ENCODE measurements at places on chromosomes 4 and X.

- no peak for DNase-seq
Measured at GRCh38 chrX:3428792-3429191, 82.3 kb upstream of the MXRA5 start.

GRCh38 chr4:48027653-48028052 is 11.1 kb downstream of the NIPAL1 start:
- no peak for DNase-seq

DNA sequence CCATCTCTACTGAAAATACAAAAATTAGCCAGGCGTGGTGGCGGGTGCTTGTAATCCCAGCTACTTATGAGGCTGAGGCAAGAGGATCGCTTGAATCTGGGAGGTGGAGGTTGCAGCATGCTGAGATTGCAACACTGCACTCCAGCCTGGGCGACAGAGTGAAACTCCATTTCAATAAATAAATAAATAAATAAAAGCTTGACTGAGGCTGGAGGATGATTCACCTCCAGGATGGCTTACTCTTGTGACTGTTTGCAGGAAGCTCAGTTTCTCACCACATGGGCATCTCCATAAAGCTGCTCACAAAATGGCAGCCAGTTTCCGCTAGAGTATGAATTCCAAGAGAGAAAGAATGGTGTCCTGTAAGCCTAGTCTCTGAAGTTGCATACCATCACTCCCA is 191.7 kb upstream of the EDNRA start:
- DNase-seq = no peak

DNA sequence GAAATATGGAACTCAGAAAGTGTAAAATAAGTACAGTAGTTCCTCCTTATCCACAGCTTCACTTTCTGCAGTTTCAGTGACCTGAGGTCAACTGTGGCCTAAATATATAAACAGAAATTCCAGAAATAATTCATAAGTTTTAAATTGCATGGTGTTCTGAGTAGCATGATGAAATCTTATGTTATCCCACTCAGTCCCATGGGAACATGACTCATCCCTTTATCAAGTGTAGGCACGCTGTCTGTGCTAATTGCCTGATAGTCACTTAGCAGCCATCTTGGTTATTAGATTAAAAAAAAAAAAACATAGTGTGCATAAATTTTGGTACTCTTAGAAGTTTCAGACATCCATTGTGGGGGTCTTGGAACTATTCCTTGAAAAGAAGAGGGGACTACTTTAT is 983.4 kb upstream of the ADGRL3 start:
- DNase-seq = no peak

GRCh38 chr4:110543577-110543976 is 67.6 kb downstream of the ENPEP start:
- DNase-seq = no peak

DNA sequence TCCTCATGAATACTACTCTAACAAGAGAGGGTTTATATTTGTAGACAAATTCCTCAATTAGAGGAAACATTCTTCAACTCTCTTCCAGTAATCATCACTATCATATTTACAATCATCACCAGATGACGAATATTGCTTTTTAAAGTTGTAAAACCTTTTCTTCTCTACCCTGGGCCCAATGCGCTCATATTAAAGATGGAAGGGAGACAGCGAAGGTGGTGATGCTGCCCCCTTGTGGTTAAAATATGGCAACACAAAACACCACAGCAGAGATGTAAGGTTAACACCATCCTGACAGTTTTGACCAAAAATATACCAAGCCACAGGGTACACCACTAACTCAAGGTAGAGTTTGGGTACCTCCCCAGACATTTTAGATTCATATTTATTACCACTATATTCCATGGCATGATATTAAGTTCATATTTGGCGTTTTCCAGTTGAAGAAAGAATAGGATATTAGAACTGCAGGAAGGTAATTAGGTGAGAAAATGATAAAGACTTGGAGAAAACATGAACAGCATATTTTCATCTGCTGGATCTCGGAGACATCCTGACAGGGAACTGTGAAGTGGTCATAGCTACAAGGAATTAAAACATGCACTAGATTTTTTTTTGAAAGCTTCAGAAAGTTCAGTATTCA is 72.8 kb downstream of the SLC9A7 start:
- no peak for DNase-seq

DNA sequence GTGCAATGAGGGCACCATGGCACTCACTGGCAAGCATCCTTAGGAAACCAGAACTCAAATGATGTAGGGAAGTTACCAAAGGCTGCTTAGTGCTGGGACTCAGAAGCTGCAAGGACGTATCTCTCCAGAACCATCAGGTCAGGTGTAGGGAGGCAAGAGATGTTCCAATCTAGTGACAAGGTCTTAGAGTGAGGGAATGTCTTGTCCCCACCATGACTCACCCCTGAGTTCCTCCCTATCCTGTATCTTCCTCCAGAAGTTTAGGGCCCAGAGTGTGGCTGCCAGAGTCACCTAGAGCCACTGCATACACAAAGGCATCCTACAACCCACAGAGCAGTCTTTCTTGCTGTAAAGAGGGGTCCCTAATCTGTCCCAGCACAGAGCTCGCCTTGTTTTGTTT is 14.1 kb upstream of the IRAK1 start:
- no peak for DNase-seq

- DNase-seq = no peak
Measured at GRCh38 chr4:139633661-139634060, 32.0 kb upstream of the MGST2 start.
